ENCODE measurements at places on chromosomes 6 and 20.

- DNase-seq = no peak
Observed at GRCh38 chr20:14404515-14404914, 67.1 kb upstream of the FLRT3 start.

DNA sequence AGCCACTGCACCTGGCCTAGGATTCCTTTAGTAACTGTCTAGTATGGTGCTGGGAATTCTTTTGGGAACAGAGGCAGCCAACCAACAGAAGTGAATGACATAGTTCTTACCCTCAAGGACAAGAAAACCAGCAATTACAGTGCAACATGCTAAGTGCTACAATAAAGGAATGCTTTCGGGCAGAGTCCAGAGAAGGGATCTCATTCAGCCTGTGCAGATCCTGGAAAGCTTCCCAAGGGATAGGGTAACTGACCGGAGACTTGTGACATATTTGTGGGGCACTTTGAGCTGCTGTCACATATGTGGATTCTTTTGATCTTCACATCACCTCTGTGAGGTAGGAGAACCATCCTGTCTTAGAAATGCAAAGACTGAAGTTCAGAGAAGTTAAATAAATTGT lies 46.8 kb downstream of the C6orf15 start:
- DNase-seq = no peak

DNA sequence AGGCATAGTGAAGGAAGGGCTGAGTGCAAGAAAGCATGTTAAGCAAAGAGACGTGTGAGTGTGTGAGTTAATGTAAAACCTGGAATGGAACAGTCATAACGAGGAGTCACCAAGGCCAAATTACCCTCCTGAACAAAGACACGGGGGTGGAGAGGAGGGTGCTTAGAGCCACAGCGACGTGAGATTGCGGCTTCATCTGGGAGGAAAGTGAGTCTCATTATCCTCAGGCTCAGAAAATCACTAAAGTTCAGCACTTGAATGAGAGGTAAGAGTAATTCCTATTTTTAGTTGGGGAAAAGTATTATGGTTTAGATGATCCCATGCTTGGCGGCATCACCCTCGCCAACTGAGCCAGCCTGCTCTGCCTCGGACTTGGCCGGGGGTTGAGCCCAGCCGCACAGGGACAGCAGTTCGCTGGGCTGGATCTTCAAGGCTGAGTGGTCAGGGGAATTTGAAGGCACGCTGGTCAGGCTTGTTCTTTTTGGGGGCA lies 136.6 kb downstream of the DTNBP1 start:
- no peak for DNase-seq

- DNase-seq = no peak
Observed at GRCh38 chr6:18383441-18383840, 3.7 kb upstream of the RNF144B start.

GRCh38 chr6:54236984-54237383 lies 71.3 kb upstream of the TINAG start:
- DNase-seq = no peak

GRCh38 chr6:2893281-2893680 lies 9.8 kb downstream of the SERPINB9 start:
- DNase-seq = no peak

DNA sequence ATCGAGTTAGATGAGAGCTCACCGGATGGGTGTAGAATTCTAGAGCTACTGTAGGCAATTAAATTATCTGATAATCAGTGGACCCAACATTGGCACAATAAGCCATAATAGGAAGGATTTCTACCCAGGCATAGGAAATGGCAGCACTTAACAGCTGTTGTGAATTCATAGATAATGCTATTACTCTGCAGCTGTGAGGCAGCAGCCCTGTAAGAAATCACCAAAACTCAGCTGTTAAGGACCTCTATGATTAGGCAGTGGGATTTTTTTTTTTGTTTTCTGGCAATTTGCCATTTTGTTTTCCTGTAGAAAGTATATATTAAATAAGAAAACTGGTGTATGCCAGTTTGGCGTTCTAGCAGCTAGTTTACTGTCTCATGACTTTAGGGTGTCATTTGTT lies 609.1 kb upstream of the SLC35B3 start:
- no peak for DNase-seq

GRCh38 chr6:28545955-28546354 lies 20.3 kb downstream of the GPX5 start:
- DNase-seq = no peak

DNA sequence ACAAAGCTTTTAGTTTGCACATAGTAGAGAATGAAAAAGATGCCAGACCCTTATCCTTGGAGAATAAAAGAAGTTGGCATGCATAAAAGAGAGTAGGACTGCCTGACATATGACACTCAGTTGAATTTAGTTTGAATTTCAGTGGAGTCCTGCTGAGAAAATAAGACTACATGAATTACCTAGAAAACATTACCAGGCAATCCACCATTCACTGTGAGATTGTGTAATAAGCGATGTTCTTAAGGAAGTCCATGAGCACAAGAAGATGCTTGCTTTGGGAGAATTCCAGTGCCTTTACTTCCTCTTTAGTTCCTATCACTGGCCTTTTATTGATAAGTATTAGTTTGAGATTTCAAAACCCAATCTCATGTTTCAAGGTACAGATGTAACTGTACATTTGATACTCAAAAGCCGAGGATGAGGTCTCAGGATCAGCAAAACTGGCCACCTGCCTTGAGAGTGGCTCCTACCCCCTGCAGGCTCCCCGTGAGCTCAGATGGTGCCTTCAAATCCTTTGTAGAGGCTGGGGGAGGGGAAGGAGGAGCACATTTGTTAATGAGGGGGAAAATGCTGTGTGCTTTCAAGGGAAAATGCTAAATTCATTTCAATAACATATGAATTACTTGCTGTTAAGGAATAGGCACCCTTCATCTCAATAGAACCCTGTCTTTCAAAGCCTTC lies 11.2 kb upstream of the UNC93A start:
- no peak for DNase-seq

DNA sequence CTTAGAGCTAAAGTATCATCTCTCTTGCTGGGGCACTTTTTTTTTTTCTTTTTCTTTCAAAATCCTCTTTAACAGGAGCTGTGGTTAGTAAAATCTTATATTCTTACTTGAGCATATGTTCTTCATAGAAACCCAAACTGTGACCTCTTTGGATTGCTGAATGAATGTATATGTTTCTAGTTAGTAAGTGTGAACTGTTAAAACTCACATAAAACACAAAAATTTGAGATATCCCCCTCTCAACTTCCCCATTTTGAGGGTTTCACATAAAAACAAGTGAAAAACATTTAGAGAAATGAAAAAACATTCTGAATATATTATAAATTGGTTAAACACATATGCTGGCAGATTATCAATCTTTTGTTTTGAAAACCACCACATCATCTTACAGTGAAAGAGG lies 78.1 kb downstream of the INSM1 start:
- DNase-seq = no peak

- no peak for DNase-seq
Observed at GRCh38 chr20:36744243-36744642, 1.6 kb downstream of the NDRG3 start.

- DNase-seq = no peak
Observed at GRCh38 chr6:2477666-2478065, 232.3 kb upstream of the GMDS start.

DNA sequence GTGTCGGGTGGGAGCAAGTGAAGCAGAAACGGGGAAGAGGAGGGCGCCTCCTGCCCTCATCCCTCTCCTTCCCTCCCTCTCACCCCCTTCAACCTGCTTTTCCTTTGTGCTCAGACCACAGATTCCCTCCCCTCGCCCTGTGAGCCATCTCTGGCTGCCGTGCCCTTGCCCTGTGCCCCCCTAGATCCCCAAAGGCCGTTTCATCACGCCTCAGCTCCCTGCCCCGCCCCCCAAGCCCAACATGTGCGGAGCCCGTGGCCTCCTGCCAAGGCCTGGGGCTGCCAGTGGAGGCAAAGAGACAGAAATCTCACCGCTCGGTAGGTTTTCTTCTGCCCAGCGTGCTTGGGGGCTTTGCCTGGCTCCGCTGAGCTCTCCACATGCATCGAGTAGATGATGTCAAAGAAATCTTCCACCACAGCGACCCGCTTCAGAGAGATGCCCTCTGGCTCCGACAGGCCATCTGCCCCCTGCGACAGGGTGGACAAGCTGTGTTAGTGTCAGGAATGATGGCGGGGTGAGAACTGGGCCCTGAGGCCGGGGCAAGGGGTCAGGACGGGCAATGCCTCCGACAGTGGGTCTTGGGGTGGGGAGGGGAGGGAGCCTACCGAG lies 57.6 kb downstream of the NOL4L start:
- peak; percentile 87 for DNase-seq
